ENCODE measurements at places on chromosomes 1 and 21.

- DNase-seq = no peak
Measured at GRCh38 chr1:183842795-183843144, 37.9 kb downstream of the RGL1 start.

DNA sequence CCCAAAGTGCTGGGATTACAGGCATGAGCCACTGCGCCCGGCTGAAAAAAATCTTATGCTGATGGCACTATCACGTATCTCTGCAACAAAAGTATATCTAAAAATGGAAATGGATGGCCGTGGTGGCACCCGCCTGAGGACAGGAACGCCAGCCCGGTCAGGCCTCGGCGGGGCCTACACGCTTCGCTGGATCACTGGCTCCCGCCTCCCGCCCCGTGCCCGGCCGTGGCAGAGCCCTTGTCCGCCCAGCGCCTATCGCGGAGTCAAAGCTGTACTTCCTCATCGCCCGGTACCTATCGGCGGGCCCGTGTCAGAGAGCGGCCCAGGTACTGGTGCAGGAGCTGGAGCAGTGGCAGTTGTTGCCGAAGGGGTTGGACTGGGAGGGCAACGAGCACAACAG, 28.8 kb upstream of the PDPN start:
- no peak for DNase-seq

GRCh38 chr1:53576866-53577760, 117.9 kb downstream of the DMRTB1 start:
- no peak for DNase-seq

DNA sequence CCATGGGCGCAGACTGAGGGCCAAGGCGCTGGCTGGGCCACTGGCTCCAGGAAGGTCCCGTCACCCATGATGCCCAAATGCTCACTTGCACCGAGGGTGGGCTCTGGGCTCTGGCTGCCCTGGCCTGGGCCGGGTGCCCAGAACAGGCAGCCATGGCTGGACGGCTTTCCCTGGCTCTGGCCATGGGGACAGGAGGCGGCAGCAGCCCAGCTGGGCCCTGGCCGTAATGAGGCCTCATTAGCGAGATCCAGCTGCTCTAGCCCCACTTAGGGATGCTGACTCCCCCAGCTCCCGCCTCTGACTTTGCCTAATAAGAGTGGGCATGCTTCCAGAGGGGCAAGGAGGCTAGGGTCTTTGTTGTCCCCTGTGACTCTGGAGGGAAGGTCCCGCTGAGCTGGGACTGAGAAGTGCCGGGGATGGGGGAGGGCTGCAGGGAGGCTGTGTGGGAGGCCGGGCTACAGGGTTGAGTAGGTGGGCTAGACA, 11.8 kb downstream of the SLC6A9 start:
- DNase-seq = no peak

DNA sequence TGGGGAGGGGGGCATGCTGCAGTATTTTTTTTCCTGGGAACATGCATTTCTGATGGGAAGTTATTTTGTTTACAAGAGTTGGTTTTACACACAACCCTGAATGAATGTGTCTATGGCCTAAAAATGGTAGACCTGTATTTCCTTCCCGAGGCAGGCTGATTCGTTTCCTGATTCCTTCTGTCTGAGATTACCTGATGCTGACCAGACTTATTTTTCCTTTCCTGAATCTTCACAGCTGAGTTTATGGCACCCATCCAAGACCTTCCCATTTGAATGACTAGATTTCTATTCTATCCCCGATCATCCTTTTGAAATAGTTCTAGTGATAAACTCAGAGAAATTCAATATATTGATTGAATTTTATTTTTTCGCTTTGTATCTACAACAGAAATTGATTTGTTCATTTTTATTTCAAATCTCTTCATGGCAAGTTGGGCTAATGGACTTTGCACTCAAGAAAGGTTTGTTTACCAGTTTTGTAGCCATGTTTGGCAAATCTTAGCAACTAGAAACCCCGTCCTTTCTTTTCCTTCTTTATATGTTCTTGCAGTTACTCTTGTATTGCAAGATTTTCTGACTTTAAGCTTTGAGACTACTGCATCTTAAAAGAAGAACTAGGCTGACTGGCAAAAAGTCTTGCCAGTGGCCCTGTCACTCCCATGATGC, 15.9 kb upstream of the PLEKHM2 start:
- DNase-seq = no peak

- DNase-seq = no peak
Measured at GRCh38 chr1:10450156-10450814, 454 bp downstream of the CORT start.

DNA sequence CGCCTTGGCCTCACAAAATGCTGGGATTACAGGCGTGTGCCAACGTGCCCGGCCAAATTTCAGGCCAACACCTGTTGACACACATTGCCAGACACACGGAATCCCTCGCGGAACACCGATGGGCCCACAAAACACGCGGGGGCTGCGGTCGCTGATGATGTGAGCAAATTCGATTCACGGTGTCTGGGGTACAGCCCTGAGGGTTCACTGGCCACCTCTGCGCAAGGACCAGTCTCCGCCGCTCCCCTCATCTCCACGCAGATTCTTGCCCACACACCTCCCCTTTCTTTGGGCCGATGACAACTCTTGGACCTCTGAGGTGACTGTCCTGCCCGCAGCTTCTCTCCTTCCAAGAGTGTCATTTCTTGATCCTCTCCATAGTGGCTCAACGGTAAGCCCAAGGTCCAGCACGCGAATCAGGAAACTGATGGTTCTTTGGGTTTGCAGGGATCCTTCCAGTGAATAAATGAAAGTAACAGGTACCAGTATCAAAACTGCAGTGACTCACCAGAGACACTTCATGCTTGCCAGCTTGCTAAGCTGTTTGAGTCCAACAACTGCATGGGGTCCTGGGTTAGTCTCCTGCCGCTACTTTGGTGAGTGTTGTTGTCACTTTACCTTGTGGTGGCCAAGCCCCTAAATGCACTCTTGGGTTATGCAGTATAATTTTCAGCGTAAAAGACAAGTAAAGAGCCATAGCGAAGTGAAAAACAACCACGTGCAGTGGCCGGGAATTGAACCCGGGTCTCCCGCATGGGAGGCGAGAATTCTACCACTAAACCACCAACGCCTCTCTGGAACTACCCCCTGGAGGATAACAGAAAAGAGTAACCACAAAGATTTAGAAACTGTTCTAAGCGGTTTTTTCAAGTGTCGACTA, 11.0 kb upstream of the RNU1-3 start:
- no peak for DNase-seq

Measured in stimulated activated CD4-positive, alpha-beta T cell treated with anti-CD3 and anti-CD28 coated beads, TNF-alpha, amount 100 ng/mL, for 4 hours (primary cell).